Stimulated activated CD4-positive, alpha-beta T cell treated with anti-CD3 and anti-CD28 coated beads, Interleukin-15, amount 100 ng/mL, for 1 hour (primary cell): ENCODE measurements at places on chromosomes 5 and 9.

DNA sequence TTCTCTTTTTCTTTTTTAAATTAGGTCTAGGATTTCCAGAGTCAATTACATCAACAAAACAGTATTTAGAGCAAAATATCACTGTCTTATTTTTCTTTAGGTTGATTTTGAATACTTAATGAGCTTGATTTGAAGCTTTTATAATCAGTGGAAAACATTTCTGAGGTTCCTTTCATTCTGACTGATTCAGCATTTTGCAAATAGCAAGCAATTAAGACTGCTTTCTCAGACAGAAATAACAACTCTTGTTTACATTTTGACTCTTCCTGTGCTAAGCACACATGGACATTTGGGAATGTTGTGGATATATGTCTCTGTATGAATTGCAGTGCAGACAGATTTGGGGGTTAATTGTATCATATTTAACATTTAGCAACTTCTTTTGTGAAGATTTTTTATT lies 22.2 kb upstream of the MCCC2 start:
- DNase-seq = no peak

GRCh38 chr5:40909264-40909663 lies at the start of gene C7:
C7 (plus strand) TSS chr5:40909497; CDS start chr5:40909611, 114 bp downstream.
- no peak for DNase-seq

DNA sequence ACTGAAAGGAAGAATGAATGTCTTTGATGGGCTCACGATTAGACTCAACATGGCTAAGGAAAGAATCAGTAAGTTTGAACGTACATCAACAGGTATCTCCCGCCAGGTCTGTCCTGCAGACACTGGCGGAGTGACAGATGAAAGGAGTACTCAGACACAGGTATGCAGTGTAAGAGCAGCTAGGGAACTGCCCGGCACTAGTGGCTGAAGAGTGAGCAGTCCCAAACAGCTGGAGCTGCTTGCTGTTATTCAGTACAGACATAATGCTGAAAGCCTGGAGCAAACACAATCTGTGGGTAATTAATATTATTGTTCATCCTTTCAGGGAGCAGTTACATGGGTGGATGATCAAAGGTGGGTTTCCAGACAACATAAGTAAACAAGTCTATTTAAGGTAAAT lies 835.5 kb downstream of the TLE4 start:
- no peak for DNase-seq

- no peak for DNase-seq
Measured at GRCh38 chr9:135979547-135980166, 18.5 kb upstream of the UBAC1 start.

GRCh38 chr5:125337294-125337693 lies 590.9 kb upstream of the ZNF608 start:
- DNase-seq = no peak

GRCh38 chr5:37717613-37718431 lies 122.0 kb downstream of the GDNF start:
- no peak for DNase-seq

GRCh38 chr9:1939926-1940368 lies 75.2 kb upstream of the SMARCA2 start:
- no peak for DNase-seq

GRCh38 chr5:92916036-92916435 lies 665.0 kb downstream of the NR2F1-AS1 start:
- DNase-seq = no peak

DNA sequence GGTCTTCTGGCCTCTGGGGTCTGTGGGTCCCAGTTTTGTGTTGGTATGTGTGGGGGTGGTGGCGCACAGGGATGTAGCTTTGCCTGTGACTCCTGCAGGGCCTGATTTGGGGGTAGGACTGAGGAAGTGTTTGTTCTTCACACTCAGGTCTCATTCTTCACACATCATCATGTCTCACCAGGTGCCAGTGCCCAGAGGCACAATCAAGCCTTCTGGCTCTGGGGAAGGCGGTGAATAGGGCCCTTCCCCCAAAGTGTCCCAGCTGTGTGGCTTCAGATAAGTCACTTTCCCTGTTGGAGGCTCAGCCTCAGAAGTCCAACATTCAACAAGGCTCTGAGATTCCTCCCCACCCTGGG lies 5.1 kb downstream of the DBN1 start:
- DNase-seq = no peak

GRCh38 chr9:13431222-13431536 lies 151.7 kb upstream of the MPDZ start:
- DNase-seq = no peak

GRCh38 chr5:179284751-179285631 lies 60.3 kb downstream of the ADAMTS2 start:
- no peak for DNase-seq

GRCh38 chr9:76687861-76688391 lies 76.3 kb upstream of the PCA3 start:
- DNase-seq = no peak

GRCh38 chr9:8382266-8382665 lies 582.7 kb upstream of the DMAC1 start:
- DNase-seq = no peak

DNA sequence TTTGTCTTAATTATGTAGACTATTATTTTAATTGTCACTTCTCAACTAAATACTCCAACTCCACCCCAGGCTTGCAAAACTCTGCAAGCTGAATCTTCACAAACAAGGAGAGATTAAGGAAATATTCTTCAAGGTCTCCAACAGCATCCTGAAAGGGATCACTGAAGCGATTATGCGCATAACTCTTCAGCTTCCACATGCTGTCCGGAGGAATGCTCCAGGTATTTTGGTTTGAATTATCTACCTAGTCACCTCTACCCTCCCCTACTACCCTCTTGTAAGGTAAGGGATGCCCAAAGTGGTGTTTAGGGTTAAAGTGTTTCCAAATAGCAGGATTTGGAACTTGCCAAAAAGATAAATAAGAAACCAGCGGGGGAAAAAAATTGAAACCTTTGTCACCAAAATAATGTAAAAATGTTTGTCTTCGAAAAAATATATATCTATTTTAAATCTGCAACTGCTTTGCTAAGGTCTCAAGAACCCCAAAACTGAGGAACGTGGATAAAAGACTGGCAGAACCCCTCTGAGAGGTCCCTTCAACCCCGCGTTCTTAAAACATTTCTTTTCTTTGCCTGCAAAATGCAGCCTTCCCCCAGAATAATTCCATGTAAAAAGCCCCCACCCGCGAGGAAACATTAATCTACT lies 11.6 kb downstream of the PTCH1 start:
- no peak for DNase-seq

DNA sequence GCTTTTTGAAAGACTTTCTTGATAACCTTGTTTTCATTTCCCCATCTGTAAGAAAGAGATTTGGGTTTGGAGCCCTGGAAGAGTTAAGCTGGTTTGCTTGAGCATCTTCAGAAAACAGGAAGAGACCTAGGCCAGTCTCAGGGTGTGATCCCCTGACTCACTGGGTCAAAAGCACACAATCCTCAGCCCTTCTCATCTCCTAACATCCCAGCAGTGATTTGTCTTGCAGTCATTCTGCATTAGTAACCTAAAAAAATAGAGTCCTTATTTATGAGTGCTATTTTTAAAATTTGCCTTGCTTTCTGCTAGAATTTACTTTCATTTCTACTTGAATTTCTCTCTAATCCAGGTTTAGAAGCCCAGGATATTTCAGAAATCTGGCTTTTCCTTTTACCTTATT lies 16.4 kb upstream of the ARSB start:
- no peak for DNase-seq

DNA sequence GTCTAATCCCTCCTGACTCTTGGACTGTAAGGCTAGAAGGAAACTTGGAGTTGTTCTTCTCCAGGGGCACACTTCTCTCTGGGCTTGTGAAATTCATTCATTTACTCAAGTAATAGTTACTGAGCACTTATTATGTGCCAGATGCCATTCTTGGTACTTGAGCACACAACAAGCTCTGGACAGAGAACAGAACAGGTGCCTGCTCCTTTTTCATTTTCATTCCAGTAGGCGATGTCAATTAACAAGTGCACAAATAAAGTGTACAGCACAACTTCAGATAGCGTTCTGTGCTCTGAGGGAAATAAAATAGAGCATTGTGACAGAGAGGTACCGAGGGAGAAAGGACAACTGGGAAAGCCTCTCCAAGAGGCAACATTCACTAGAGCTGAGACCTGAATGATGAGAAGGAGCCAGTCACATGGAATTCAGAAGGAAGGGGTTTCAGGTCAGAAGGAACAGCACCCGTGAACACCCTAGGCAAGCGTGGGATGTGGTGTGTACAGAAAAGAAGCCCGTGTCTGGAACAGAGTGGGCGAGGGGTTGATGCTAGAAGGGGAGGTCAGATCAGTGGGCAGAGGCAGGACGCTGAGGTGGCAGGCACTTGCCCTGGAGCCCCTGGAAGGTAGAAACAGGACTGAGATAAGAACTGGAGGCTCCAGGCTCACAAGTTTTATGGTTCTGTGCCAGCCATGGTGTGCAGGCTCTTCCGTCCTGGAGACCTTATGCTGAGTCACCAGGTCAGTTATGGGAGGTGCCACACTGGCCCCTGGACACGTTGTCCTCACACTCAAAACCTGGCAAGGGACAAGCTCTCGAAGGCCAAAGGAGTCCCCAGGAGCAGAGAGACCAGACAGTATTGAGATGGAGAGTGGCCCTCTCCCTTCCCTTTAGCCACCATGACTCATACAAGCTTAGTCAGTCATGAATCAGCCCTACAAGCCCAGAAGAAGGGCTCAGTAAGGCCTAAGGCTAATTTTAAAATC lies 7.2 kb upstream of the ABLIM3 start:
- no peak for DNase-seq

DNA sequence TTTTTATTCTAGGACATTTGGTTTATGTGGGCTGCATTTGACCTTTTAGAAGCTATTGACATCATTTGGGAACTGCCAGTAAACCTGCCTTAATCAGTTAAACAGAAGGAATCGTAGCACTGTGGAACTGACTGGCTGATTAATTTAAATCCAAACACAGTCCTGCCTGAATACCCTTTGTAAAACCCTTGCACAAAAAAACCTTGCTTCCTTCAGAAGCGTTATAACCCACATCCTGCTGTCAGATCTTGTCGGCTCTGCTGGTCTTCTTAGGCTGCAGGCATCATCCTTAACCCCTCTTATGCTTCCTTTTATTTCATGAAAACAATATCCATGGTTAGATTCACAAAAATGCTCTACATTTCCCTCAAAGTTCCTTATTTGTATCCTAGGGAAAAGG lies 46.3 kb downstream of the PAM start:
- DNase-seq = no peak

DNA sequence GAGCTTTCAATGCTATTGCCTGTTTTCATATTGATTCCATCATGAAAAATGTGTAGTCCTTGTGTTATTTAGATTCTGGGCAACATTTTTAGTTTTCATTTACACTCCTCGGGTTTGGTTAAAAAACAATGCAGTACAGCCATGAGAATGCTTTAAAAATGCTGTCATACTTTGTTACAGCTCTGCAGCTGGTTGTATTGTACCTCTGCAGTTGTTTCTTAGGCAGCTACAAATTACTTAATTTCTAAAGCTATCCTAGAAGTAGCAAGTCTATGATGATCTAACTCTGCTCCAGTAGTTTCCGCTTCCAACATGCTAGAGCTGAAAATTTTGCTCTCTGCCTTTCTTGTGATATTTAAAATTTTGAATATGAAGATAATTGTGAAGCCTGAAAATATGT lies 20.2 kb downstream of the SNX18 start:
- DNase-seq = no peak

DNA sequence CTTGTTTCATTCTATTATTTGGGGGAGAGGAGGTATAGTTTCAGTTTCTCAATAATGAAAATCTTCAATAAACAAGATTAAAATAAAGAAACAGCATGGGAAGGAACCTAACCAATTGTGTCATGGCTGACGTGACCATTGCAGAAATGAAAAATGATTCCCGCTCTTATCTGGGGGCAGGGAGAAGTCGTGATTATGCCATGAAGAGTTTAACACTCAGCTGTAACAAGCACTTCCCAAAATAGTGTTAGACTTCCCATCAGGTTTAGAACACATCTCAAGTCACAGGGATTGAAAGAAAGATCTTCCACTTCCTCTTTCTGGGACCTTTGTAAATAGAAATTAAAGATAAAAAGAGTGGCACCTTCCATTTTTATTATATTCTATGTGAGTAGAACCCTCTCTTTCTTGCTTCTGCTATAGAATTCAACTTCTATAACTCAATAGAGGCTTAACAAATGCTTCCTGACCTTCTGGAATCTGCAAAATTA lies 122.2 kb downstream of the TRPM6 start:
- no peak for DNase-seq

DNA sequence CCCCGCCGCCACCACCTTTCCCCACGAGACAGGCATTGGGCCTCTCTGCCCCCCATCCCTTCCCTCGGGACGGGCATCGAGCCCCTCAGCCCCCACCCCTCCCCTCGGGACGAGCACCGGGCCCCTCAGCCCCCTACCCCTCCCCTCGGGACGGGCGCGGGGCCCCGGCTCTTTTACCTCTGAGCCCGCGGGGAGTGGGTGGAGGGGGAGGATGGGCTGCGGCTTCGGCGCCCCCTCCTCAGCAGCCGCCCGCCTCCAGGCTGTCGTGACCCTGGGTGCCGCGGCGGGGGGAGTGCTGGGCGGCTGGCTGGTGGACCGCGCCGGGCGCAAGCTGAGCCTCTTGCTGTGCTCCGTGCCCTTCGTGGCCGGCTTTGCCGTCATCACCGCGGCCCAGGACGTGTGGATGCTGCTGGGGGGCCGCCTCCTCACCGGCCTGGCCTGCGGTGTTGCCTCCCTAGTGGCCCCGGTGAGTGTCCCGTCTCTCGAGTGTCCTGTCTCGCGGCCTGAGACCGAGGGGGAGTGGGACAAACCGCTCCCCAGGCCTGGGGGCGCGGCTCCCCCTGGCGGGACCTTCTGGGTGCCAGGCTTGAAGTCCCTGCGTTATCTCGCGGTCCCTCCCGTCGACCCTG lies 791 bp downstream of the SLC2A8 start:
- no peak for DNase-seq

DNA sequence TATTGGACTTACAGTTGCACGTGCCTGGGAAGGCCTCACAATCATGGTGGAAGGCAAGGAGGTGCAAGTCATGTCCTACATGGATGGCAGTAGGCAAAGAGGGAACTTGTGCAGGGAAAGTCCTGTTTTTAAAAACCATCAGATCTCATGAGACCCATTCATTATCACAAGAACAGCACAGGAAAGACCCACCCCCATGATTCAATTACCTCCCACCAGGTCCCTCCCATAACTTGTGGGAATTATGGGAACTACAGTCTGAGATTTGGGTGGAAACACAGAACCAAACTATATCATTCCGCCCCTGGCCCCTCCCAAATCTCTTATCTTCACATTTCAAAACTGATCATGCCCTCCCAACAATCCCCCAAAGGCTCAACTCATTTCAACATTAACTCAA lies 75.6 kb downstream of the ZFAND5 start:
- DNase-seq = no peak

DNA sequence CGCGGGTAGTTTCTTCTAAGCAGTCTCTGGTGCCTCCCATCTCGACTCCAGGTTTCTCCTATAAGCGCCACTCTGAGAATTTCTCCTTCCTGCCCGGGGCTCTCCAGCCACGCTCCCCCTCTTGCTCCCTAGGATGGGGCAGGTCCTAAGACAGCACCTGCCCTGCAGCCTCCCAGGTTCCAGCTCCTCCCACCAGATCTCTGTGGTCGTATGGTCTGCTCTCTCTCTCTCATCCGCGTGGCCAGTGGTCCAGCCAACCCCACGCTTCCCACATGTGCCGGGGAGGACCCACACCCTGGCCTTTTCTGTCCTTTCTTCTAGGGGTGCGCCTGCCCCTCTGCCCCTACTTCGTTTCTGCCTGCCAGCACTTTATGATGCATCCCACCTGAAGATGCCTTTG lies 40.5 kb downstream of the MVB12B start:
- no peak for DNase-seq

GRCh38 chr9:15873573-15874177 lies 320.8 kb downstream of the CCDC171 start:
- no peak for DNase-seq

GRCh38 chr5:137190441-137190840 lies 308.7 kb downstream of the SPOCK1 start:
- DNase-seq = no peak

- no peak for DNase-seq
Measured at GRCh38 chr9:20551236-20551635, 71.1 kb downstream of the MLLT3 start.
